ENCODE measurements at places on chromosomes 1 and 21.
A peak's percentile ranks its signal among the peaks of the same experiment; 100 is the strongest.

- DNase-seq: no peak
- no peak overlapping the region for H3K4me3 ChIP-seq
- no peaks in the 10 kb centered on the region for H3K36me3 ChIP-seq
- H3K27ac ChIP-seq: no peak overlapping the region
Measured at GRCh38 chr1:192929597-192929996, 120.8 kb downstream of the RGS2 start.

DNA sequence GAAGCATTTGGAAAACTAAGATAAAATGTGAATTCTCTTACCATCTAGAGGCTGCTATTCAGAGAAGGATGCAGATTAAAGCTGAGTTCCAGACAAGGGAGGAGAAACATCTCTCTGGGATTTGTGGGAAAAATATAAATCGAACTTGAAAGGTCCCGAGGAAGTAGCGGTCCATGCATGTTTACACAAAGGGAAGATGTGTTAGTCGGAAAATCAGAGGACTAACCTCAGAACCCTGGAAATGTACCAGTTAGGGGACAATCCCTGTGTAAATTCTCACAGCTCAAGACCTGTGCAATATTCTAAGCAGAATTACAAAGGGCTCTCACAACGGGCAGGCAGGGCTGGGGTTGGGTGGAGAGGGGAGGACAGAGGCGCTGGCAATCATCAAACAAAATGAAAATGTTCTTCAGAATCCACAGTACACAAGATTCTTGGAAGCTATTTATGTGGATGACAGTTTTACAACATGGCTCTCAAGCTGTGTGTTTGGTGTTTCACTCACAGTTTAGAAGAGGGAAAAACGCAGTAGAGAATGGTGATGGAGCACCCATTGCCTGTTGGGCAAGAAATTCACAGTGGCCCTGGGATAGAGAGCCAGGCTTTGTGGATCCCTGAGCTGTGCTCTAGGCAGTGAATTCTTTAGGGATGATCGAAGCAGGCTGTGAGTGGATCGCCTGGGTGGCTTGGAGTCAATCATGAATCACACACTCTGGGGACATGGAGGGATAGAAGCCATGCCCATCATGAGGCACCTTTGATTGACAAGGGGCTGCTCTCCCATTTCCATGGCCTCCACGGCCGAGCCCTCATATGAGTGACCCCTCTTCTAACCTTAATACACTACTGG is 47.6 kb downstream of the KCNJ6 start:
- H3K27me3 ChIP-seq: no peaks in the 10 kb centered on the region
- H3K4me3 ChIP-seq: no peak overlapping the region
- H3K27ac ChIP-seq: no peak overlapping the region
- no peak for DNase-seq
- no peaks in the 10 kb centered on the region for H3K4me1 ChIP-seq

- peaks cover 4% of the 10 kb centered on the region for H3K36me3 ChIP-seq
- no peak overlapping the region for H3K4me3 ChIP-seq
- no peak overlapping the region for H3K27ac ChIP-seq
- H3K27me3 ChIP-seq: no peaks in the 10 kb centered on the region
- peak; percentile 73 for DNase-seq
Measured at GRCh38 chr21:45514311-45515021, 27.8 kb downstream of the SLC19A1 start.

GRCh38 chr1:173532237-173532636 is 55.1 kb downstream of the PRDX6 start:
- H3K4me3 ChIP-seq: no peak overlapping the region
- DNase-seq: no peak
- H3K36me3 ChIP-seq: no peaks in the 10 kb centered on the region
- no peaks in the 10 kb centered on the region for H3K4me1 ChIP-seq
- no peaks in the 10 kb centered on the region for H3K27me3 ChIP-seq

- H3K4me3 ChIP-seq: no peak overlapping the region
- H3K27me3 ChIP-seq: no peaks in the 10 kb centered on the region
- H3K4me1 ChIP-seq: no peaks in the 10 kb centered on the region
- no peaks in the 10 kb centered on the region for H3K36me3 ChIP-seq
Measured at GRCh38 chr1:240496356-240496755, 115.6 kb downstream of the GREM2 start.

GRCh38 chr1:228280106-228280901 is 72.5 kb downstream of the OBSCN start:
- no peak overlapping the region for H3K27ac ChIP-seq
- no peaks in the 10 kb centered on the region for H3K27me3 ChIP-seq
- H3K36me3 ChIP-seq: no peaks in the 10 kb centered on the region
- H3K4me1 ChIP-seq: no peaks in the 10 kb centered on the region

DNA sequence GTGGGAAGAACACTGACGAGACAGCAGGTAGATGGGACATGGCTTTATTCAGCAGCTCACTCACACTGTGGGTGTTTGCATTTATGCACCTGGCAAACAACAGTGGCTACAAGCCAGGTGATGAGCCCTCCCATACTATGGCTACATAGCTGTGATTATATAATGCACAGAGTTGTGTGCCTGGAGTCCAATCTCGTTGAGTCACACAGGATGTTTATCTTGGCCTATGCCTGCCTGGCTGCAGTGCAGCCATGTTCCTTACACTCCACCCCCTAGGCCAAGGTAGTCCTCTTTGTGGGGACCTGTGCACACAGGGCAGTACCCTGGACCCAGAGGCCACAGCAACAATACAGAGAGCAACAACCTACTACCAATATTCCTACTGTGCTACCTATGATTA is 1643.8 kb downstream of the MRPL39 start:
- no peaks in the 10 kb centered on the region for H3K36me3 ChIP-seq
- no peak overlapping the region for H3K27ac ChIP-seq
- H3K4me1 ChIP-seq: no peaks in the 10 kb centered on the region
- no peaks in the 10 kb centered on the region for H3K27me3 ChIP-seq
- no peak for DNase-seq

- no peak overlapping the region for H3K27ac ChIP-seq
- H3K4me1 ChIP-seq: no peaks in the 10 kb centered on the region
- H3K27me3 ChIP-seq: no peaks in the 10 kb centered on the region
- no peaks in the 10 kb centered on the region for H3K36me3 ChIP-seq
Measured at GRCh38 chr1:154861607-154862094, 8.4 kb downstream of the KCNN3 start.

- H3K4me3 ChIP-seq: no peak overlapping the region
- H3K27ac ChIP-seq: no peak overlapping the region
- H3K27me3 ChIP-seq: no peaks in the 10 kb centered on the region
- no peaks in the 10 kb centered on the region for H3K4me1 ChIP-seq
- H3K36me3 ChIP-seq: no peaks in the 10 kb centered on the region
Measured at GRCh38 chr1:114559356-114559755, 22.1 kb downstream of the BCAS2 start.

- no peaks in the 10 kb centered on the region for H3K4me1 ChIP-seq
- no peaks in the 10 kb centered on the region for H3K27me3 ChIP-seq
- no peak within 1 kb of the TSS for H3K27ac ChIP-seq
- no peaks in the 10 kb centered on the region for H3K36me3 ChIP-seq
- no peak within 1 kb of the TSS for H3K4me3 ChIP-seq
Measured at GRCh38 chr1:158353303-158354075, at the start of gene CD1E. Gene CD1E (plus strand): TSS chr1:158353894. CDS start chr1:158353989, 95 bp downstream.

DNA sequence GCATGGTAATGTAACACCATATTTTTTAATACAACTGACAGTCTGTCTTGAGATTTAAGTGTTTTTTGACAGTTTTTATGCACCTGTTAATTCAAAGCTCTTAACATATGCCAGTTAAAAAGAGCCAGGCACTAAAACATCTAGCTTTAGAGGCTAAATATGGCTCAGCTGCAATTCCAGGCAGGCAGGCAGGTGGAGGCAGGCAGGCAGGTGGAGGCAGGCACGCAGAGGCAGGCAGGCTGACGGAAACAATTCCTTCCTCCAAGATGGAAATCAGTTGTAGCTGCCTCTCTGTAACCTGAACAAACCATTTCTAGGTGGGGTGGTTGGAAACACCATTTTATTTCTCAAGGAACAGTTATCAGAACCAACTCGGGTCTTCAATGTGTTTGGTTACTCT is 51.2 kb downstream of the GORAB start:
- H3K27ac ChIP-seq: no peak overlapping the region
- H3K27me3 ChIP-seq: no peaks in the 10 kb centered on the region
- H3K4me1 ChIP-seq: peaks cover 5% of the 10 kb centered on the region
- no peak overlapping the region for H3K4me3 ChIP-seq

DNA sequence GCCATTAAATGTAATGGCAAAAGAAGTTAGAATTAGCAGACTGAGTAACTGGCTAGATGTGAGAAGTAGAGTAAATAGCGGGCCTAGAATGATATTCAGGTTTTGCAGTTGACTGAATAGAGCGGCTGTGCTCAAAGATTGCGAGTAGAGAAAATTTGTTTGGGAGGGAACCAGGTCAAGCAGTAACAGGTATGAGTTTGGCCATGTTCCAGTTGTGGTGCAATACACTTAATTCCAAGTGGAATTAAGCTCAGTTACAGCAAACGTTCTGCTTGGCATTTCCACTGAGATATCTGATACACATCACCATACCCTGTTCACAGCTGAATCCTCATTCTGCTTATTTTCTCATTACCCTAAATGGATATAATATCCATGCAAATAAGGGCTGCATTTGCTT is 1382.9 kb downstream of the MRPL39 start:
- no peak overlapping the region for H3K4me3 ChIP-seq
- no peaks in the 10 kb centered on the region for H3K36me3 ChIP-seq
- DNase-seq: no peak
- no peaks in the 10 kb centered on the region for H3K4me1 ChIP-seq

GRCh38 chr1:145855426-145855948 is 3.4 kb downstream of the PIAS3 start:
- no peaks in the 10 kb centered on the region for H3K4me1 ChIP-seq
- H3K27ac ChIP-seq: no peak overlapping the region
- DNase-seq: no peak
- peaks cover 12% of the 10 kb centered on the region for H3K36me3 ChIP-seq

DNA sequence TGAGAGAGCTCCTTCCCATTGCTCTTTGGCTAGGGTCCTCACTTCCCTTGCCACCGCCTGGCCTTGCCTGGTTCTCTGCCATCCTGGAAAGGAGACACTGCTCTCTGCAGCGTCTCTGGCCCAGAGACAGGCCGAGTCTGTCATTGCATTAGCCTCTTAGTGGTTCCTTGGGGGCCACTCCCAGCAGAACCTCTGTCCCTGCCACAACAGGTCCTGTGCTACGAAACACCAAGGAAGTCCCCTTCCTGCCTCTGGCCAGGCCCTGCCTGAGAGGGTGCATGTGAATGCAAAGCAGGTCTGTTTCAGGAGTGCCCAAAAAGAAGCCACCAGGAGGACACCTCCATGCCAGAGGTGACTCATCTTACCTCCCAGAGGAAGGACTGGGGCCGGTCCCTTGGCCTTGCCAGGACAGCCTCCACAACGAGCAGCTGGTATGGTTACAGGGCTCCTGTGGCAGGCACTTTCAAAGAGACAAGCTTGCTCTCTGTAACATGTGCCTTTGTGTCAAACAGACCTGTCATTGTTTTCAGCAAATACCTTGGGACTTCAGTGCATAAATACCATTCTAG is 59.6 kb downstream of the VPS26C start:
- H3K27ac ChIP-seq: peak overlapping the region; percentile 94
- DNase-seq: peak; percentile 50
- H3K36me3 ChIP-seq: no peaks in the 10 kb centered on the region
- peaks cover 9% of the 10 kb centered on the region for H3K4me1 ChIP-seq

DNA sequence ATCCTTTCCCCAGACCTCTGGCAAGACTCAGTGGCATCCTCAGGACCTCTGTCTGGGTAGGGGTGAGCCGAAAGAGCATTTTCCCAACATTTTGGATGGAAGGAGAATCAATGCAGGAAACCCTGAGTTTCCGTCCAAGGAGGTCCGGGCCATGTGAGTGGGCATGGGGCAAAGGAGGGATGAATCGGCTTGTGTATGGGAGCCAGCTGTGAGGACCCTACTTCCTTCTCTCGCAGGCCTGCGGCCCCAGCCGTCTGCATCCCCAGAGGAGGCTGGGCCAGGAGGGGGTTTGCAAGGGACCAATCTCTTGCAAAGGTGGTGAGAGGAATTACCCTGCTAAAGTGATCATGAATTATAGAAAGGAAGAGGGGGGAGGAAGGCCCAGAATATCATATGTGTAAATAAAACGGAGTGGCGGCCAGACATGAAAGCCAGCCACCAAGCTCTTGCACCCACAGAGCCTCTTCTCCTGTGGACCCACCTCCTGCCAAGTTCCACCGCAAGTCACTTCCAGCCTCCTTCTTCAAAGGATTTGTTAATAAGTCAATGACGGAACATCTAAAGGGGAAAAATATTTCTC is 48.2 kb upstream of the POU3F1 start:
- no peak for DNase-seq
- H3K27ac ChIP-seq: no peak overlapping the region
- no peaks in the 10 kb centered on the region for H3K36me3 ChIP-seq
- no peaks in the 10 kb centered on the region for H3K4me1 ChIP-seq
- no peak overlapping the region for H3K4me3 ChIP-seq
- H3K27me3 ChIP-seq: no peaks in the 10 kb centered on the region

DNA sequence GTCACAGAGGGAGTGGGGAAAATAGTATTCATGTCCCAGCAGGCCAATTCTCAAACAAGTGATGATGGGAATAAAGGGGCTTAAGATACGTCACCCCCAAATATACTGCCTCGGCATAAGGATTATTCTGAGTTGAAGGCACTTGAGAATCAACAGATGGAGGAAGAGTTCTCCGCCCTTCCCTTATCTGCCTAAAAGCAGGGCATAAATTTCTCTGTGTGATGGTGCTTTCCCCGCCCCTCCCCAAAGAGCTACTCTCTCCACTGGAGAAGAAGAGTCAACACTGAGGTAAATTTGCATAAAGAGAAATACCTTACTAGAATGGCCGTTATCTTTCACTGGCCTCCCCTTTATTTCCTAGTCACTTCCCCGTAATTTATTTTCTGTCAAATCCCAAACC is 18.7 kb downstream of the BECN2 start:
- no peaks in the 10 kb centered on the region for H3K4me1 ChIP-seq
- H3K27me3 ChIP-seq: no peaks in the 10 kb centered on the region
- H3K36me3 ChIP-seq: no peaks in the 10 kb centered on the region
- H3K4me3 ChIP-seq: no peak overlapping the region

DNA sequence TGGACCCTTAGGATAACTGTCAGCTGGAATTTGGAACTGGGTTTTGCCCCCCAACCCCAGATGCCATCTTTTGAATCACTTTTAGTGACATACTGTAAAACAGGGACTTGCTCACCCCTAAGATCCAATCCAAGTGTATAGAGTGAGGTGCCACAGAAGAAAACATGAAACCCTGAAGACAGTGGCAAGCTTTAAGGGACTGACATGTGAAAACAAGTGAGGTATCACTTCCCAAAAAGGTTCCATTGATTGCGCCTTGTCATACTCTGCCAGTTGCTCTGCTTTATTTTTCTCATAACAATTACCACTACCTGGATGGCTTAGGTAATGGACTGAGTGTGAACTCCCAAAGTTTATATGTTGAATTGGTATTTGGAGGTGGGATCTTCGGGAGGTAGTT is 115.6 kb downstream of the CSMD2 start:
- H3K27me3 ChIP-seq: peaks cover 2% of the 10 kb centered on the region
- no peaks in the 10 kb centered on the region for H3K4me1 ChIP-seq
- H3K4me3 ChIP-seq: no peak overlapping the region
- H3K36me3 ChIP-seq: no peaks in the 10 kb centered on the region
- no peak overlapping the region for H3K27ac ChIP-seq

GRCh38 chr1:73327180-73327793 is 870.7 kb downstream of the LRRIQ3 start:
- no peaks in the 10 kb centered on the region for H3K4me1 ChIP-seq
- no peaks in the 10 kb centered on the region for H3K27me3 ChIP-seq
- H3K27ac ChIP-seq: no peak overlapping the region
